ENCODE measurements at places on chromosomes 4 and X. TPM values are rescaled to one million over a fixed set of nuclear protein-coding genes. Genes with fewer than 3 reads are reported as not detected.

The TRMT2B gene
- 19.8 TPM for total RNA-seq

DNA sequence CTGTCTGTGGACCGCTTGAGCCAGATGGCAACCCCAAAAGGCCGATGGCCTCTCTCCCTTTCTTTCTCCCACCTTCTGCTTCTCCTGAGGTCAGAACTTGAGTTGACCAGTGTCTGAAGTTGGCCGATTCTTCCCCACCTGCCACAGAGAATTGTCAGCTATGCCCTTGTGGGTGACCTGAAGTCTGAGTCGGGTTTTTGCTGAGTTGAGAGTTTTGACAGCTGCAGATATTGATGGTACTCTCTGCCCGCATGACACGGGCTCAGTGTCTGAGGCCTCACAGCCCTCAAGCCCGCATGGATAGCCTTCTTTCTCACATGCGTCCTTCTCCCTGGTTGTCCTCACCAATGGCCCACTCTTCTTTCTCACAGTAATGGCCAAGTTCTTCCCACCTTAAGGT, 111.0 kb downstream of the EFNB1 start:
- no peak overlapping the region for H3K4me3 ChIP-seq
- DNase-seq = no peak
- no peak overlapping the region for H3K27ac ChIP-seq
- H3K4me1 ChIP-seq = peaks cover 9% of the 10 kb centered on the region

DNA sequence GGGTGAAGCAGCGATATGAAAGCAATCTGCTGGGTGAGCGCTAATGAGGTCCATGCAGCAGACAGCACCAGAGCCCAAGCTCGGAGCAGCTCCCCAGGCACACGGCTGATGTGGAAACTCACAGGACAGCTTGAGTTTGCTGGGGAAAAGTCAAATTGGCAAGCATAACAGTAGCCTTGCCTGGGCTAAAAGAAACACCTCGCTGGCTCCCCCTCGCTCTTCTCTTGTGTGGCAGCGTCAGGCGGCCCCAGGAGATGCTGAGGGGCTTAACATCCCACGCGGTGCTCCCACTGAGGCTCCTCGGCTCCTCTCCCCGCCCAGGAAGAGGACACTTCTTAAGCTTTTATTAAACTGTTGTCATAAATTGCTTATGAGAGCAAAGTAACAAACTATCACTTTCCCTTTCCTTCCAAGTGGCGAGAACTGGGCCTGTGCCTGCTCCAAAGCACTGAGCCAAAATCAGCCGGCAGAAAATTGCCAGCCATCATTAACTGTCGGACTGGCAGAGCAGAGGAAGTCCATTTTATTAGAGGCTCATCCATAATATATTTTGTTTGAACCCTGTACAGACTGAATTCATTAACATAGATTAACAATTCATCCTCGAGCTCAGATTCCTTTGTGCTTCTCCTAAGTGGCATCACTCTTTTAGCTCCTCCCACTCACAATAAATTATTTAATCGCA, 111.4 kb downstream of the TSPAN5 start:
- no peaks in the 10 kb centered on the region for H3K4me1 ChIP-seq
- DNase-seq = no peak
- no peaks in the 10 kb centered on the region for H3K36me3 ChIP-seq

The SUPT20HL1 gene
- total RNA-seq = not detected

The PIN4 gene
- total RNA-seq = 8.6 TPM

- H3K4me3 ChIP-seq = no peak overlapping the region
- no peak for DNase-seq
- H3K27me3 ChIP-seq = no peaks in the 10 kb centered on the region
- H3K27ac ChIP-seq = no peak overlapping the region
- H3K36me3 ChIP-seq = no peaks in the 10 kb centered on the region
Observed at GRCh38 chr4:26330186-26330787, 9.5 kb downstream of the RBPJ start.

The TIGD4 gene
- 0.29 TPM for total RNA-seq

DNA sequence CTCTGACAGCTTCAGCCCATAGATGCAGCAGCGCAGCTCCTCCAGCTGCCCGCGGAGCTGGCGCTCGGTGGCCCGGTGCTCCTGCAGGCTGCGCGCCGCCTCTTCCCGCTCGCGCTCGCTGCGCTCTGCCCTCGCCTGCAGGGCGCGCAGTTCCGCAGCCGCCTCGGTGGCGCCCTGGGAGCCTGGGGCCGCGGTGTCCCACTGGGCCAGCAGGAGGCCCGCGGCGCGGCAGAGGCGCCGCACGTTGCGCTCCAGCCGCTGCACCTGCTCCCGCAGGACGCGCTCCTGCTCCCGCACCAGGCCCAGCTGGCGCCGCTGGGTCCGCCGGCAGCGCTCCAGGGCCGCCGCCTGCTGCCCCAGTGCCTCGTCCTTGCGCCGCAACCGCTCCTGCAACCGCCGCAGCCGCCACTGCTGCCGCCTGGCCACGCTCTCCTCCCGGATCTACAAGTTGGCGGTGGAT, 10.1 kb downstream of the C4orf50 start:
- no peak overlapping the region for H3K27ac ChIP-seq
- no peaks in the 10 kb centered on the region for H3K36me3 ChIP-seq
- no peaks in the 10 kb centered on the region for H3K4me1 ChIP-seq

The CXorf49 gene
- not detected for total RNA-seq

DNA sequence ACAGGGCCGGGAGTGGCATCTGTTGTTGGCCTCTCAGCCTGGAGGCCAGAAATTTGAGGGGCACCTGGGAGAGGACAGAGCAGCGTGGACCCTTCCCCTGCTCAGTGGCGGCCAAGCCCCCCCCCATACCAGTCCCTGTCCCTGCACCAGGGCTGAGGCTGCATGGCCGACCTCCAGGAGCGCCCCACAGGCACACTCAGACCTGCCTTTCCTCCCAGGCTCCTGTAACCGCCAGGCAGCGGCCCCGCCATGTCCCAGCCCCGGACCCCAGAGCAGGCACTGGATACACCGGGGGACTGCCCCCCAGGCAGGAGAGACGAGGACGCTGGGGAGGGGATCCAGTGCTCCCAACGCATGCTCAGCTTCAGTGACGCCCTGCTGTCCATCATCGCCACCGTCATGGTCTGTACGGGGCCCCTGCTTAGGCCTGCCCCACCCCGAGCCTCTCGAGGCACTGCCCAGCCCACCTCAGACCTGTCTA, 15.3 kb downstream of the TMEM175 start:
- no peaks in the 10 kb centered on the region for H3K36me3 ChIP-seq
- no peaks in the 10 kb centered on the region for H3K4me1 ChIP-seq
- H3K27me3 ChIP-seq = no peaks in the 10 kb centered on the region
- no peak overlapping the region for H3K27ac ChIP-seq
- DNase-seq = no peak

The NEUROG2 gene
- total RNA-seq = 0.06 TPM

The LONRF3 gene
- 8.0 TPM for total RNA-seq

DNA sequence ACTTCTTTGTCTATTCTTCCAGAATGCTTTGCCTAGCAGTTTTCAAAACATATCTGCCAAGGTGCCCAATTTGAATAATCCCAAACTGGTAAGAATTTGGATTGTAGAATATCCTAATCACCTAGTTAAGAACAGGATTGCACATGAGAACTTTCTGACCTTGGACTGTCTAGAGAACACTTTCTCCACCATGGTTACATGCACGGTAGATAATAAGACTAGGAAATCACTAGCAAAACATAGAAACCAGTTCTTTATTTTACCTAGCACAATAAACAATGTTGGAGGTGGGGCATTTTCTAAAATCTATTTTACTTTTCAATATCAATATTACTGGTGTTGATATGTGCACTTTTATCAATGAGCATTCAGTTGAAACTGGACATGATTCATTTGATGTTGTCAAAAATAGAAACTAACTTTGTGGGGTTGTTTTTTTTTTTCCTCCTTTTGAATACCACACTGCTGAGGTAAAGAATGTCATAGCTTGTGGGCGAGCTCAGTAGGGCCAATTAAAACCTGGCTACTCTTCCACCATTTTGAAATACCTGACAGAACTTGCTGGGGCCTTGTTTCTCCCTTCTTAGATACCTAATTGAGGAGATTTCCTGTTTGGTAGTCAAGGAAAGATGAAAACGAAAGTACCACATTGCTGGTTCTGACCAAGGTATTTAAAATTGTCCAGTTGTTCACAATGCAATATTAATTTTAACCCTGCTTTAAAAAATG, 10.4 kb downstream of the MID1IP1 start:
- no peaks in the 10 kb centered on the region for H3K36me3 ChIP-seq
- H3K27ac ChIP-seq = no peak overlapping the region
- H3K4me1 ChIP-seq = no peaks in the 10 kb centered on the region

GRCh38 chr4:102478186-102478585, 23.0 kb upstream of the NFKB1 start:
- no peak overlapping the region for H3K4me3 ChIP-seq
- no peaks in the 10 kb centered on the region for H3K27me3 ChIP-seq
- H3K27ac ChIP-seq = no peak overlapping the region
- H3K4me1 ChIP-seq = no peaks in the 10 kb centered on the region

GRCh38 chrX:147847999-147848398, 63.7 kb upstream of the FMR1 start:
- H3K36me3 ChIP-seq = no peaks in the 10 kb centered on the region
- DNase-seq = no peak
- no peak overlapping the region for H3K27ac ChIP-seq
- no peak overlapping the region for H3K4me3 ChIP-seq
- H3K27me3 ChIP-seq = no peaks in the 10 kb centered on the region
- no peaks in the 10 kb centered on the region for H3K4me1 ChIP-seq

DNA sequence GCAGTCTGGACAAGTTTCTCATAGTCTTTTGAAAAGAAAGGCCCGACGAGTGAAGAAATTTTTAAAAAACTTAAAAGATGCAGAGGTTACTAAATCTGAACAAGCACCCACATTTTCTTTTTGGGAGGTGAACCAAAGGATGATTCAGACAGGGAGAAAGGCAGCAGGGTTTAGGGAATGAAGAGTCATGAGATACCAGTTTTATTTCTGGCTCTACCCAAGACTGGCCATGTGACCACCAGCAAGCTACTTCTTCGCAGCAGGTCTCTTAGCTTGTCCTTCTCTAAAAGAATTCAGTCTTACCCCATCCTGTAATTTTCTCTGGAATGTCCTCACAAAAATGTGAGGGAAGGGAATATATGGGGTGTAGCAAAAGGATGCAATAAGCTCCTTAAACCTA, 37.6 kb downstream of the AMOT start:
- no peak for DNase-seq
- H3K36me3 ChIP-seq = no peaks in the 10 kb centered on the region
- peaks cover 4% of the 10 kb centered on the region for H3K27me3 ChIP-seq
- H3K27ac ChIP-seq = no peak overlapping the region

All from adrenal gland (tissue), 19 donors.